Iris pigment epithelial cell (primary cell): ENCODE measurements at places on chromosomes 5 and 9.

GRCh38 chr9:98054376-98054951 lies 2.1 kb upstream of the NANS start:
- DNase-seq = no peak

GRCh38 chr5:59125011-59125961 lies 542.4 kb downstream of the RAB3C start:
- DNase-seq = peak; percentile 74

DNA sequence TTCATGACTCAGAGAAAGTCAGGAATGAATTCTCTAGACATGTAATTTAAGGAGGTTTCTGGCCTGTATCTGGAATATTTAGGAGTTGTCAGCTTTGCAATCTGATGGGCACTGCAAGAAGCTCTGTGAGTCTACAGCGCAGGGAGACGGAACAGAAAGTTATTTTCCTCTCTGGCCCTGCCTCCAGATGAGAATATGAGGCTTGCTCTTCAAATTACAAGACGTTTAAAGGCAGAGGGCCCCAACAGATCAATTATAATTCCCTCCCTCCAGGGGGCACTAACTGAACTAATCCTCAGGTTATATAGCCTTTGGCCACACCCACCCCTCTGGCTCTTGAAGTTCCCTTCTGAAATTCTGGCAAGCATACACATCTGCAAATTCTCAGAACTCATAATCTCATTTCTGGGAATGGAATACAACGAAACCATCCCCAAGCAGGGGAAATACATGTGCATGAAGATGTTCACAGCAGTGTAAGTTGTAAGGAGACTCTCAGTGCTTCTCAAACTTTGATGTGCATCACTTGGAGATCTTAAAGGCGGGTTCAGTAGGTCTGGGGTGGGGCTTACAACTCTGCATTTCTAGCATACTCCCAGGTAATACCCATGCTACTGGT lies 307.6 kb downstream of the CWC27 start:
- peak; percentile 69 for DNase-seq

- DNase-seq = peak; percentile 29
Measured at GRCh38 chr9:118640836-118641560, 728.2 kb downstream of the BRINP1 start.

DNA sequence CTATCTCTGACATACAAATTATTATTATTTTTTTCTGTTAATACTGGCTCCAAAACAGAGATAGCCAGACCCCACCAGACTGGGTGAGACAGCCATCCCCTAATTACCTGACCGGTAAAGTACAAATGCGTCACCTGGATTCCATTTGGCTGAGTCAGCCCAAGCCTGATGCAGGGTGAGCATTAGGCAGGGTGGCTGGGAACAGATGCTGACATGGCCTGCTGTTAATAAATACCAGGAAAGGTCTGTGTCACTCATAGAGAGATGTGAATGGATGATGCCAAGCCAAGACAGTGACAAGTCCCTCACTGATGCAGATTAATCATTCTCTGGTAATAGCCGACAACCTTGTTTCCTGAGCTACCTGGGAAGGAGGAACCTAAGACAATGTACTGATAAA lies 183.5 kb downstream of the TRIM32 start:
- no peak for DNase-seq

DNA sequence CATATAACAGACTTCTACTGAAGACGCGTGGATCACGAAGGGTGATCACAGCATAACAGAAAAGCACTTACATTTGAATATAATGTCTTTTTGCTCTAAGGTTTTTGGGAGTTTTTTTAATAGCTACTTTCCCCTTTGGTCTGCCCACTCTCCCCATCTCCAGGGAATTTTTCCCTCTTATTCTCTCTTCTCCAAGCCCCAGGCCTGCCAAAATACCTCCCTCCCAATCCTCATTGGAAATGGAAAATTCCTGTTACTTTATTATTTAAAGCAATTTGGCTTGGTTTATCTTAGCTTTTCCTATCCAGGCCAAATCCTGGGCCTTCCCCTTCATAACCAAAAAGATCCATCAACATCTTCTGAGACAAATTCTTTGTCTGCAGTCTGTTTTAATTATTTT lies 22.3 kb upstream of the SSBP2 start:
- no peak for DNase-seq

DNA sequence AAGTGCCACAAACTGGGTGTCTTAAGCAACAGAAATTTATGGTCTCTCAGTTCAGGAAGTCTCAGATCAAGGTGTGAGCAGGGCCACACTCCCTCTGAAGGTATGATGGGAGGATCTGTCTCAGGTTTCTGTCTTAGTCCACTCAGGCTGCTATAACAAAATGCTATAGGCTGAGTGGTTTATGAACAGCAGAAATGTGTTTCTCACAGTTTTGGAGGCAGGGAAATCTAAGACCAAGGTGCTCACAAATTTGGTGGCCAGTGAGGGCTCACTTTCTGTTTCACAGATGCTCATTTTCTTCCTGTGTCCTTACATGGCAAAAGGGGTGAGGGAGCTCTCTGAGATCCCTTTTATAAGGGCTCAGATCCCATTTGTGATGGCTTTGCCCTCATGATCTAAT lies 281.4 kb downstream of the CWC27 start:
- no peak for DNase-seq

- no peak for DNase-seq
Measured at GRCh38 chr9:15307523-15307841, 466 bp upstream of the TTC39B start.

DNA sequence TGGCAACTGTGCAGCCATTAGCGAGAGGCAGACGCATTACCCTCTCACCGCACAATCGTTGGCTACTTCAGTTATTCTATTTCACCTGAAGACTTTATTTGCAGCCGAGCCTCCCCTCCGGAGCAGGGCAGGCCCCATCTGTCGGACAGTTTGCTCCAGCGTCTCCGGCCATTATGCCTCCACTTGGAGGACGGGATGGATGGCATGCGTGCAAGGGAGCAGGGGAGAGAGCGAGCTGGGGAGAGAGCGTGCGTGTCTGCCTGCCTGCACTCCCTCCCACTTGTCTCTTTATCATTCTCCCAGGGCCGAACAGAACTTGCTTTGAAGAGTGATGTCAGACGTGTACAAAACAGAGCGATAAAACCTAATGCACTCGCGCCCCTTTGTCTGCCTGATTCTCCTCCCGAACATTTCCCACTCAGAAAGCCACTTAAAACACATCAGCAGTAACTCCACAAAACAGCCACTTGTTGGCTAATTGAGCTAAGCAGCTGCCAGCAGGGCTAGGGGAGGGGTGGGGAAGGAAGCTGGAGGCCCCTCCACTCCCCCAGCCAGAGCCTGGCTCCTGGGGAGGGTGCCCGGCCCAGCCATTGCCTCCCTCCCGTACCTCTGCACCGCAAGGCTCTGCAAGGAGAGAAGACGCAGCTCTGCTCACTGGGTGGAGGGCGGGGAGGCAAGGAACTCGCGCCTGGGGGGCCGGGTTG lies 43.4 kb upstream of the FUBP3 start:
- peak; percentile 16 for DNase-seq

DNA sequence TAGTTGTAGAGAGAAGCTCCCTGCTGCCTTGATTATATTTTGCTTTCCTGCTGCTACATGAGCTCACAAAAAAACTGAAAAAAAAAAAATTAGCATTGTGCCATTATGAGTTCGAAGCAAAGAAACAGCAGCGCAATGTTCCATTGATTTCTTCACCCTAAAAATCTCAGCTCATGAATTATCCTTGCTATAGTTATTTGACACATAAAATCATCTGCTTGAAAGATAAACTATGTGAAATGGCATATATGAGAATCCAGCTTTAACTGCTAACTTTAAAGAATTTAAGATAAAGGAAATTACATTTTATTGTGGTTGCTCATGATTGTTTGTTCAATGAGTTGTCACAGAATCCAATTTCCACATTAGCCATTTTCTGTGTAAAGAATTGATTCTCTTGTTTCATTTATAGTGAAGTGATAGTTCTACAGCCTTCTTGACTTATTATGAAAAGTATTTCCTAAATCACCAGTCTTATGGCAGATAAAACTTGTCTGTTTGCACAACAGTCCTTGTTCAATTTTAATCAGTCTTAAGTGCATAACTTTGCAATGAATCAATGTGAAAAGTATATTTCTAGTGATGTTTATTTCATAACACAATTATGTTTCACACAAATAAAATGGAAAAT lies 1275.0 kb upstream of the CDH9 start:
- peak; percentile 69 for DNase-seq
